ENCODE measurements at places on chromosomes 1 and 21.
A peak's percentile ranks its signal among the peaks of the same experiment; 100 is the strongest.

DNA sequence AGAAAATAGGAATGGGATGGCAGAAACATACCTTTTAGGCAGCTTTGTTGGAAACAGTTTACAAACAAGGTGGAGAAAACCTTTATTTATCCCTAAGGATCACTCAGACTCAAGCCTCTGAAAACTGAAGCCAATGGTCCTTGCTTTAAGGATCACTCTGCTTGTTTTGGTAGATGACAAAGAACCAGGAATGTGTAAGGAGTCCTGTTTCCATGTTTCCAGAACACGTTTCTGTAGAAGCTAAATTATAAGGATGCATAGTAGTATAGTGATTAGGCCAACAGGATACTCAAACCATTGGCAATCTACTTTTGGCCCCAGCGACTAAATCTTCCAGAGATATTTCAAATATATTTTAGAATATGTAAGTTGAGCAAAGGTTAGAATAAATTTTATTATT, 149.1 kb upstream of the HP1BP3 start:
- no peak for DNase-seq

DNA sequence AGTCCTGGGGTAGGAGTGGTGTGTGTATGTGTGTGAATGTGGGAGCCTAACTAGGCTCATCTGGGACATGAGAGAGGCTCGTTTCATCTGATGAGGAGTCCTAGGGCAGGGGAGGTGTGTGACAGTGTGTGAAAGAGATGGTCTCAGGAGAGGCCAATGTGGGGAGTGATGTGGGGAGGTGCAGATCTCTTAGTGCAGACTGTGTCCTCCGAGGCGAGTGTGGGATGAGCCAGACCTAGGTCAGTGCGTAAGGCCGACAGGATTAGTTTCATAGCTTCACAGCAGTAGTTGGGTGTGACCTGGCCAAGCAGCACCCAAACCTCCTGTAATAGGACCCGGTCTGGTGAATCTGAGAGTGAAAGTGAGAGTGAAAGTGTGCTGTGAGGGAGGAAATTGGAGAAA, 94.7 kb downstream of the LIPI start:
- no peak for DNase-seq

DNA sequence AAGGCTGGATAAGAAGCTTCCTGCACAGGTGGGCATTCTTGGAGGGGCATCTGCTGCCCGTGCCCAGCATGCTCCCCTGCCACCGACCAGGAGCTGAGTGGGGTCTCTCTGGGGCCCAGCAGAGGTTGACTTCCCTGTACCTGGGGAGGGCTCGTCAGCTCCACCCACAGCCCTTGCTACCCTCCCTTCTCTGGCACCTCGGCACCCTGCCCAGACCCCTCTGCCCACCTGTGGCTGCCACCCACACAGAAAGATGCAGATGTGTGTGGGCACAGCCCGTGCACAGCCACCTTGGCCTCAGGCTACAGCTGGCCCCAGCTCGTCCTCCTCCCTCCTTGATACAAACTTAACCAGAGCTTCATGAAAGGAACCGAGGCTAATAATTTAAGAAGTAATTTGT, 241.2 kb upstream of the VAMP3 start:
- no peak for DNase-seq

DNA sequence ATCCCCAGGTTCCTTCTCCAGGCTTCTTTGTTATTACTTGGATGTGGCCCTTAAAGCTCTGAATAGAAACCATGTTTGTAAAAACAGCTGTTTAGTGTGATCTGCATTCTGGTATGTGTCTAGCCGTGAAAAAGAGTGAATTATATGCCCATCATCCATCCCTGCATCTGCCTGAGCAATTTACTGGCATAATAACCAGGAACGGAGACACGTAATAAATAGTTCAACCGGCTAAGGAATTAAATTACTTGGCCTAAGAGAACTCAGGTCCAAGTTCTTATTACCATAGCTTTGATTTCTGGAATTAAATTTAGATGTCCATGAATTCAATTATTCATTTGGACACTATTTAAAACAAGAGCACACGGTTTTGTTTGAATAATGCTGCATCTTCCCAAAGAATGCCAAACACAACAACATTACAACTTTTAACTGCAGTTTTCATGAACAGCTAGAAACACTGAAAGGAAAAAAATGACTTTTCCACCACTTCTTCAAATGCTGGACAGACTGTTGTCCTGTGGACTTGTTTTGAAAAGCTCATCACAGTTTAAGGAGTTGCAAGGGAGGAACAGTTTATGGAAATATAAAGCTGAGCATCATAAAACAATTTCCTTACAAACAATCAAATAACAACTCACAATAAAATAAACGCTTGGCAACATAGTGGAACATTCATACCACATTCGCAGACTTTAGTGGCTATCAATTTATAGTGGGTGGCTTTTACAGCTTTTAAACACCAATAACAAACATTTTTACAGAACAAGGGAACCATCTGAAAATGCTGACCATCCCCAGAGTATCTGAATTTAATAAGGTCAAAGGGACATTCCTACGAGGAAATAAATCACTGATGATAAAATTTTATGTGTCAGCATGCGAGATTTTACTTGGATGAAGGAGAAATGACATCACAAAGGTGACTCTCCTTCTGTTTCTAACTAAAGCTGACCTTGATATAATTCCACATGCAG, 144.7 kb downstream of the APP start:
- no peak for DNase-seq

DNA sequence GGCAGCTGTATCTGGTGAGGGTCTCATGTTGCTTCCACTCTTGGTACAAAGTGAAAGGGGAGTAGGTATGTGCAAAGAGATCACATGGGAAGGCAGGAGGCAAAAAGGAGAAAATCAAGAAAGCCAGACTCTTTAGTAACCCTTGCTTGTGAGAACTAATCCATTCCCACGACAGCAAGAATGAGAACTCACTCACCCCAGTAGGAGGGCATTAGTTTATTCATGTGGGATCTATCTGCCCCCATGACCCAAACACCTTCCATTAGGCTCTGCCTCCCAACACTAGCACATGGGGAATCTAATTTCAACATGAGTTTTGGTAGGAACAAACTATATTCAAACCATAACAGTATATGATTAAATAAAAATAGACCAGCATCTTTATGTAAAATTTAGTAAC, 57.6 kb downstream of the ZNHIT6 start:
- DNase-seq = no peak

- no peak for DNase-seq
Measured at GRCh38 chr1:197024460-197024859, 42.6 kb downstream of the F13B start.

- DNase-seq = no peak
Measured at GRCh38 chr1:177937931-177938330, 31.9 kb downstream of the SEC16B start.

DNA sequence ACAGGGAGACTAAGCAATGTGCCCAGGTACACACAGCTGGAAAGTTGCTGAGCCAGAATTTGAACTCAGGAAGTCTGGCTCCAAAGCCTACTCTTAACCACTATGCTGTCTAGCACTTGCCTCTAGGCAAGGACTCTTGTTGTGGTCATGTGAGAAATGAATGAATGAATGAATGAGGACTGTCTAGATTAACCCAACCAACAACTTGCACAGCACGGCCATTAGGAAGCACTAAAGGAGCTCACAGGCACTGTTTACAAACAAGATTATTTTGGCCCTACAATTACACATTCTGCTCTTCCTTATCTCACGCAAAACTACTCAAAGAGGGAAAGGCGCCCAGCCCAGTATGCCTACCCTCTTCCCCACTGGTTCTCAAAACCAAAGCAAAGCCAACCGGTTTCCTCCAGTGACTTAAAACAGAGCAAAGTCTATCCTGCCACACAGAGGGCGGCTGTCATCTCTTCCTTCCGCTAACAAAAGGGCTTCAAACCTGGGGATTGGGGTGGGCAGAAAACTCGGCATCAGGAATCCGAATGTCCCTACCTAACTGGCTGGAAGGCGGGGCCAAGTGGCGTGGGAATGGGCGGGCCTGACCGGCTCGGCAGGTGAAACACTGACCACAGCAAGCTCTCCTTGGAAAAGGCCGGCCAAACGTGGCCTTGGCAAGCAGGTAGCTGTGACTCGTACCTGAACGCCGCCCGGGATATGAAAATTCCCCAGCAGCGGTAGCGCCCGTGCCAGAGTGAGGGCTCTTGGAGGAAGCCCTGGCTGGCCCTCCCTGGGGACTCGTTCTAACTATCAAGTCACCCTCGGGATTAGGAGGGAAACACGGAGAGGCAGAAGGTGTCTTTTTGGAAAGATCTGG, 948 bp downstream of the STK40 start:
- peak; percentile 52 for DNase-seq
